ENCODE measurements at places on chromosomes 5 and 9.

DNA sequence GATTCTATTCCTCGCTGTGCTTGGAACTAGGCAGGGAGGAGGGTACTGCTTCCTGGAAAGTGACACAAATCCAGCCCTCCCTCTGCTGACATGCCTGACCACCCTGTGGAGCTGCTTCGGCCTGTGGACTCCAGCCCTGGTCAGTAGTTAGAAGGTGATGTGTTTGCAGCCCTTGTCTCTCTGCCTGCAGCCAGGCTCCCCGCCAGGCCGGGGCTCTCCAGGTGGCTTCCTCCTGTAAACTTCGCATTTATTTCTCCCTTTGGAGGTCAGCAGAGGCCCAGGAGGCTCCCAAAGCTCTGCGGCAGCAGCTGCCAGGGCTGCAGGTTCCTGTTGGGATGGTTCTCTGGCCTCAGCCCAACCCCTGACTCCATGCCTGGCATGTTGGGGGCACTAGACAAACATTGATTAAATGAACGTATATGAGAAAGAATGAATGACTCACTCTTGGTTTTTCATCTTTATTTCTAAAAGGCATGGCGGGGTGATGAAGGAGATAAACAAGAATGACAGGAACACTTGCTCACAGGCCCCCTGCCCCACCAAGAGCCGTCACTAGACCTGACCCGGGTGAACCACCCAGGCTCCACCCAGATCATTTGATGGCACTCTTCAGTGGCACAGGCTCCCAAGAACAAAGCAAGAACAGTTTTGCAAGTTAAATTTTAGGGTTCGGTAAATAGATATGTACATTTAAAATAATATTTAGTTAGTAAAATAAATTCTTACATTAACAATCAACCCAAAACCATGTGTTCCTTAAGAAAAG lies 8.4 kb upstream of the IRX2 start:
- no peak for DNase-seq

DNA sequence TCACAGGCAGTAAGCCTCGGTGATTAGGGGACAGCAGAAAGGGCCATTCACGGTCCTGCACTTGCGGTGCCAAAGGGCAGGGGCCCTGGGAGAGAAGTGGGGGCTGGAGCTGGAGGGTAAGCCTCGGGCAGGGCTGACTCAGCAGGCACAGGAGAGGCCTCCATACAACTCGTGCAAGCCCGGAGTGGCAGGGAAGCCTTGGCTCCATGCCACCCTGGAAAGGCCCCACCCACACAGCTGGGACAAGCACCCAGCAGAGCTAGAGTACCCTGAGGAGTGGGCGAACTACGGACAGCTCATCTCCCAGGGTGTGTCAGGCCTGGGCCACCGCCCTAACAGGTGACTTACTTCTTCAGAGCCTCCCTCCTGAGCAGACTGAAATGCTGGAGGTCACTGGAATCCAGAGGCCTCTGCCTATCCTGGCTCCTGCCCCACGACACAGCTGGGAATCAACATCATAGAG lies 5.6 kb upstream of the CAMK2A start:
- peak; percentile 85 for DNase-seq

DNA sequence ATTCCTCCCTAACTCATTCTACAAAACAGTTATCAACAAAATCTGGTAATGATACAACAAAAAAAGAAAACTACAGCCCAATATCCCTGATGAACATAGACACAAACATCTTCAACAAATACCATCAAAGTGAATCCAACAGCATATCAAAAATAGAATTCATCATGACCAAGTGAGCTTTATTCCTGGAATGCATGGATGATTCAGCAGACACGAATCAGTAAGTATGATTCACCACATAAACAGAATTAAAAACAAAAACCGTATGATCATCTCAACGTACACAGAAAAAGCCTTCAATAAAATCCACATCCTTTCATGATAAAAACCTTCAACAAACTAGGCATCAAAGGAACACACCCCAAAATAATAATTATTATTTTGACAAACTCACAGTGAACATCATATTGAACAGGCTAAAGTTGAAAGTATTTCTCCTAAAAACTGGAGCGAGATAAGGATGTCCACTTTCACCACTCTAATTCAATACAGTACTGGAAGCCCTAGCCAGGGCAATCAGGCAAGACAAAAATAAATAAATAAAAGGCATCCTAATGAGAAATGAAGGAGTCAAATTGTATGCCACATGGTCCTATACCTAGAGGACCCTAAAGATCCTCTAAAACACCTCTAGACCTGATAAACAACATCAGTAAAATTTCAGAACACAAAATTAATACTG lies 305.1 kb upstream of the RGMB start:
- DNase-seq = peak; percentile 90

- DNase-seq = no peak
Observed at GRCh38 chr5:159198063-159199036, 11.0 kb downstream of the RNF145 start.

- no peak for DNase-seq
Observed at GRCh38 chr9:82799286-82799685, 263.7 kb downstream of the RASEF start.

GRCh38 chr5:132087661-132088060 lies 14.1 kb downstream of the CSF2 start:
- DNase-seq = no peak

GRCh38 chr5:40734986-40735385 lies 20.8 kb downstream of the TTC33 start:
- peak; percentile 32 for DNase-seq

GRCh38 chr9:127505396-127506116 lies 54.2 kb downstream of the LRSAM1 start:
- DNase-seq = no peak

GRCh38 chr9:78023003-78023741 lies 8.4 kb downstream of the GNAQ start:
- DNase-seq = peak; percentile 36

GRCh38 chr5:83488271-83488670 lies 16.7 kb downstream of the VCAN start:
- no peak for DNase-seq

GRCh38 chr9:90446200-90446948 lies 196.2 kb downstream of the DIRAS2 start:
- no peak for DNase-seq

- no peak for DNase-seq
Observed at GRCh38 chr5:11803436-11803835, 100.8 kb downstream of the CTNND2 start.

- DNase-seq = no peak
Observed at GRCh38 chr5:136089791-136090190, 42.9 kb upstream of the SMAD5 start.

DNA sequence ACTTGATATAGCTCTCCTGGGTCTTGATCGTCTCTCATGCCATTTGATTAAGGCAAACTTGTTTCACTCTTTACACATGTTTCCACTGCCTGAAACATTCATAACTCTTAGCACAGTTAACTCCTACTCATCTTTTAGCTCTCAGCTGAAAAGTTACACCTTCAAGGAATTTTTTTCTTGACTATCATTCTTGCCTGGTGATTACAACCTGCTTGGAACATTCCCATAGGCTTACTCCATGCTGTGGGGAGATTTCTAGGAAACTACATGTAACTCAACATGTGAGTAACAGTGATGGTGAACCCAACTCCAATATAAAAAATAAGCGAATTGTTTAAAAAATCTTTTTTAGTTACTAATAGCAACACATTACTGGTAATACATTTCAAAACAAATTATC lies 224.1 kb upstream of the MPDZ start:
- peak; percentile 67 for DNase-seq

GRCh38 chr5:180376511-180376910 lies 23.4 kb upstream of the GFPT2 start:
- no peak for DNase-seq

- DNase-seq = no peak
Observed at GRCh38 chr5:103461243-103461642, 101.3 kb downstream of the NUDT12 start.

GRCh38 chr9:14554886-14555285 lies 138.3 kb downstream of the ZDHHC21 start:
- no peak for DNase-seq

DNA sequence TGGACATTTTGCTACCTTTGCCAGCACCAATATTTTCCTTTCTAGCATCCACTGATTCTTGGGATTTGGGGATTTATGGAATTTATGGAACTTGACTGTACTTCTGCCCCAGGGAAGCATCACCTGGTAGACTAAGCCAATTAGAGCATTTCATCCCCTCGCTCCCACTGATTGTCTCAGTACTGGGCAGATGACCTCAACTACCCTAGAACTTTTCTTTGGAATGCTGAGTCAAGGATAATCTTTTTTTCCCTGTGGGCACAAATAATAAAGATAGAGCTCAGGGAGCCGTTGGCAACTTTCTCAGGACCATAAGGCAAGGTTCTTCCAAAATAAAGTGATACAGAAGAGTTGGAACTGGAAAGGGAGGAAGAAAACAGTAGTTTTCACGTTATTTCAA lies 438.4 kb downstream of the PLK2 start:
- DNase-seq = no peak

DNA sequence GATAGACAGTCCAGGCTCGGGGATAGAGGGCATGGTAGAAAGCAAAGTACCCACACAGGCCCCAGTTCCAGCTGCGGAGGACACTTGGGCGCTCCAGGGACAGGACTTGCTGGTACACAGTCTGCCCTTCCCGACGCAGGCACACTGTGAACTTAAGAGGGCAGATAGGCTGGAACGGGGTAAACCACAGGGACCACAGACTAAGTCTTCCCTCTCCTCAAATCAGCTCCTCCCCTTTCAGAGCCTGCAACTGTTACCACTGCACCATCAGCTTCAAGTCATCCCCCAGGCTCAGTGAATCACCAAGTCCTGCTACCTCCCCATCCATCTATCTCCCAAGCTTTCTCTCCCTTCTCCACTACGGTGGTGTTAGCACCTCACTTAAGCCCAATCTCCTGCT lies 7.3 kb downstream of the GBA2 start:
- no peak for DNase-seq

DNA sequence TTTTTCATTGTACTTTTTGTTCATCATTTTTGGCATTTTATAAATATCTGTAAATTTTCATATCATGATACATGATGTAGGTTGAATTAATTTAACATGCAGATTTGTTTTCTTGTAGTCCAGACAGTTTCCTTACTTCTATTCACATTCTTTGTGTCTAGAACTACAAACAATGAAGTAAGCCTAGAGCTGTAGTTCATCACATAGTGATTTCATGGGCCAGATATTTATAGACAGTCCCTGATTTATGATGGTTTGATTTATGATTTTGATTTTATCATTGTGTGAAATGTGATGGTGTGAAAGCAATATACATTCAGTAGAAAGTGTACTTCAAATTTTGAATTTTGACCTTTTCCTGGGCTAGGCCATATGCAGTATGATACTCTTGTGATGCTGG lies 139.0 kb downstream of the ARHGEF28 start:
- no peak for DNase-seq

DNA sequence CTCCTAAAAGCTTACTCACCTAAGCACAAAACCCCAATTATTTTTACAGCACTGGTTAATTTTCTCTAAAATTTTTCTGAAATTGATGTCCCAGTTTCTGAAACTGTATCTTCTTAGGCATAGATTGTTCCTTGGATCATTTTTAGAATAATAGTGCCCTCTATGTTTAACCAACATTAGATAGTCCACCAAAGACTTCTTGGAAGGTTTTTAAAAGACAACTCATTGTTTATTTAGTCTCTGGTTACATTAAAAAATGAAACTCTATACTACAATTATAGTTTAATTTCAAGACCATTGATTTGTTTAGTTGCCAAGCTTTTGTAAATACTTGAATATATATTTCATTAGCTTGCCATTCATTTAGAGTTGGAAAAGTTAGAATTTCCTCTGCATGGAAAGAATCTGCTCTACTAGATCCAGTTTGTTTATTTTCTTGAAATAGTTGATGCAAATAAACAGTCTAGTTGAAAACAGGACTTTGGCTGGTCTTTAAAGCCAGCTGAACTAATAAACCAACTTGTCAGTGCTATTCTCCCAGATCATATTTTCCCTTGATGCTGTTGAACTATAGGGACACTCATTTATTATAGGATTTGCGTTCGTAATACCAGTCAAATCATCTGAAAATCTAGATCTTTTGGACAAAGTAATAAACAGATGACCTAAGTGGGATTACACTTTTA lies 990.5 kb downstream of the TLE1 start:
- DNase-seq = no peak

- DNase-seq = no peak
Observed at GRCh38 chr5:42872865-42873264, 61.2 kb upstream of the SELENOP start.

- peak; percentile 65 for DNase-seq
Observed at GRCh38 chr5:82222597-82223574, 55.3 kb downstream of the RPS23 start.

DNA sequence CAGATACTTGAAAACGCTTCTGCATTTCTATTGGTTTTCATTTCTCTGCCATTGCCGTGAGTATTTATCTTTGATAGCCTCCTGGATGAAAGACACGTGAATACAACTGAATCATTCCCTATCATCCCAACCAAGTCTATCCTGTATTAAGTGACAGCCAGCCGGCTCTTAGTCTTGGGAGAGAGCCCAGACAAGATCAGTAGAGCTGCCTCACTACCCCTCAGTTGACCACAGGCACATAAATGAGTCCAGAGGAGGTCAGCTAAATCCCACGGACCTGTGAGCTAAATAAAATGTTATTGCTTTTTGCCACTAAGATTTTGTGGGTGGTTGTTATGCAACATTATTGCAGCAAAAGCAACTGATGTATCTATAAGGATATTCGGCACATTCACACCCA lies 639.0 kb upstream of the ACO1 start:
- no peak for DNase-seq

GRCh38 chr9:23594421-23594820 lies 231.6 kb downstream of the ELAVL2 start:
- DNase-seq = no peak

- DNase-seq = no peak
Observed at GRCh38 chr9:108035487-108035886, 545.9 kb upstream of the KLF4 start.

DNA sequence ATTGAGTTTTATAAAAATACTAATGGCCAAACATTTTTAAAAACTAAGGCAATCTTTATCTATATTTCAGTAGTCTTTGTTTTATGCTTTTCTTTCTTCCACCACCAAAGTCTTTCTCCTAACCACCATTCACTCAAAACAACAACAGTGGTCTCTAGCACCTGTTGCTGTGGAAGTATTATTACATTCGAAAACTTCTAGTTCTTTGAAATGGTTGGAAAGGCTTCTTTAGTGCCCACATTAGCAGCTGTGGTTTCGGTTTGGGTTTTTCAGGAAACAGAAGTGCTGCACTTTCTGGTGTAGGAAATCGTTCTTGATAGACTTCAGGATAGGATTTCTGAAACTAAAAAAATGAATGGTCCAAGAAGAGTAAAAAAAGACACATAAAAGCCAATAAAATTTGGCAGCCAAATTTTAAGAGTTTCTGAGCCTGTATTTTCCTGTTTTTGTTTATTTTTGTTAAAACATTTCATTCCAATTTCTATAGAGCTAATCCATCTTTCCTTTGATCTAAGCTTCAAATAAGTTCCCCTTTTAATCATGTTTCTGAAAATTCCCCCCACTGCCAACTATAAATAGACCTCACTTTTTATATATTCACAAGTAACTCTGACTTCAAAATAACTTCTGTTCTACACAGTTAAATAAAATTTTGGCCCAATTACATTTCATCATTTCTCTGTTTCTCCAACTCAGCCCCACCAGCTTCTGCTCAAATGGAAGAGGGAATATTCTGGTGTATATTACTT lies 102.2 kb downstream of the DEPDC1B start:
- DNase-seq = no peak

GRCh38 chr5:5480481-5481111 lies 58.1 kb downstream of the ICE1 start:
- DNase-seq = no peak

Measured in foreskin keratinocyte (primary cell).